ENCODE measurements at places on chromosomes 1 and 21. TPM values are rescaled to one million over a fixed set of nuclear protein-coding genes. Genes with fewer than 3 reads are reported as not detected.

GRCh38 chr1:167199656-167200055 lies 21.0 kb upstream of the POU2F1 start:
- no peaks in the 10 kb centered on the region for H3K4me1 ChIP-seq
- DNase-seq = no peak

DNA sequence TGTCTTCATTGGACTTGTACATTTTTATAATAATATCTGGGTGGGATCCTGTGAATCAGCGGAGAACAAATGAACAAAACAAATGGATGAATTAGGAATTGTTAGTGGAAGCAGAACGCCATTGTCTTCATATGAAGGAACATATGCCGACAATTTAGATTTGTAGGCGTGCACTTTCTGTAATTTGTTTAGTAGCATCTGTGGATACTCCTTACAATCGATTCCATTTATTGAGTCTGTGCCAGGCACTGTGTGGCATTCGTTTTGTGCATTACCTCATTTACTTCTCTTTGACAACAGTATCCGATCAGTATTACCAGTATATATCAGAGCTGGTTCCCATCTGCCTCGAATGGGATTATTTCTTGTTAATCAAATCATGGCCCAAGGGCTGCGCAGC lies 61.9 kb downstream of the PRDM2 start:
- no peak for DNase-seq
- peaks cover 22% of the 10 kb centered on the region for H3K4me1 ChIP-seq
- no peaks in the 10 kb centered on the region for H3K36me3 ChIP-seq
- H3K27me3 ChIP-seq = no peaks in the 10 kb centered on the region

DNA sequence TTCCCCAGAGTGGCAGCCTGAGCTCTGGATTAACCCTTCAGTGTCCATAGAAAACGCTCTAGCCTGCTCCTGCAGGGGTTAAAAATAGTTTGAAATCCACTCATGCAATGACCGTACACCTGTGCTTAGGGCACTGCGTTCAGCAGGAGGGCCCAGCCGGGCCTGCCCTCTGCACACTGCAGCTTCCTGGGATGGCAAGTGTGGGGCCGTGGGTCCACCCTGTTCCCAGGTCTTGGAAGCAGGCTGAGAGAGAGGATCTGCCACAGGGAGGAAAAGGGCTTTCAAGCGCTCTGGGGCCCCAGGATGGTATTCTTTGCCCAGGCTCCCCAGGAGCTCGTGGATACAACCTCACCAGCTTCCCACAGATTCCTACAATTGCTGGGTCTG lies 1.5 kb upstream of the S100B start:
- no peak overlapping the region for H3K27ac ChIP-seq
- no peak for DNase-seq
- no peaks in the 10 kb centered on the region for H3K36me3 ChIP-seq
- no peaks in the 10 kb centered on the region for H3K27me3 ChIP-seq
- no peak overlapping the region for H3K4me3 ChIP-seq

GRCh38 chr1:223386013-223386412 lies 7.2 kb upstream of the CCDC185 start:
- no peak for DNase-seq
- H3K4me1 ChIP-seq = no peaks in the 10 kb centered on the region
- no peaks in the 10 kb centered on the region for H3K27me3 ChIP-seq
- H3K27ac ChIP-seq = no peak overlapping the region

GRCh38 chr1:3816331-3817137 lies 20.2 kb upstream of the LRRC47 start:
- no peak overlapping the region for H3K4me3 ChIP-seq
- H3K27ac ChIP-seq = no peak overlapping the region
- H3K4me1 ChIP-seq = no peaks in the 10 kb centered on the region
- no peaks in the 10 kb centered on the region for H3K27me3 ChIP-seq
- DNase-seq = no peak
- no peaks in the 10 kb centered on the region for H3K36me3 ChIP-seq

DNA sequence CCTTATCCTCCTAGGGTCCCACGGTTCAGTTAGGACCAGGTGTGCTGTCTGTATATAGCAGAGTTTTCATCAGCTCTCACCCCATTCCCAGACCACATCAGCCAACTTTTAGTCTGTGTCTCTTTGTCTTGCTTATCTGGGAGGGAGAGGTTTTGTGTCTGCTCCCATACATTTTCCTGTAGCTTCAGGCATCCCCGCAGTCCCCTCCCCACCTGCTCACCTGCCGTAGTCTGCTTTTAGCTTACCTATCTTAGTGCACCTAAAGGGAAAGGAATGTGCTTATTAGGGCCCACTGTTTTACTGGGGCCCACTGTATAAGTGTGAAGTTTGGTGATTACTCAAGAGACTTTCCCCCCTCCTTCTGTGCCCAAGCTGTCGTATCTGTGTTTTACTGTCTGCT lies 225.1 kb downstream of the PLA2G4A start:
- no peak for DNase-seq
- H3K27ac ChIP-seq = no peak overlapping the region
- no peaks in the 10 kb centered on the region for H3K36me3 ChIP-seq
- H3K4me3 ChIP-seq = no peak overlapping the region
- H3K27me3 ChIP-seq = no peaks in the 10 kb centered on the region

DNA sequence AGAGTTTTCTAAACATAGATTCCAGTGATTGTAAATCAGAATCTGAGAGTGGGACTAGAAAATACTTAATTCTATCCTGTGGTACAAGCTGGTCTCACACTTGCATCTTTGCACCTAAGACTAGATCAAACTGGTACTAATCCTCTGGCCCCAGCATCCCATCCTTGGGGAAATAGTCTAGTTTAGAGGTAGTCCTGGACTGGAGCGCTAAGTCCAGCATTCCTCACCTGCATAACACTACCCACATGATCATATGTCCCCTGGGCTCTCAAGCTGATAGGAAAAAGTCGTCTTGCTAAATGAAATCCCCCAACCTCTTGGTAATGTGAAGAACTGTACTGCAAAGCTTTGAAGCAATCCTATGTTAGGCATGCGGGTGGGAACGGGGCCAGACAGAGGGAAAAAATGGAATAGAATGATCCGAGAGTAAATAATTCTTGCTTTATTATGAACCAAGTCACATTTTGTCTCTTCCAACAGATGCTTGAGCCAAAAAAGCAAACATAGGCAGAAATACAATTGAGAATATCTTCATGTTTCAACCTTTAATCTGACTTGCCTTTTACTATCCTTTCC lies 4.8 kb downstream of the COX20 start:
- H3K36me3 ChIP-seq = peaks cover 2% of the 10 kb centered on the region
- DNase-seq = peak; percentile 50
- peak overlapping the region; percentile 59 for H3K27ac ChIP-seq
- no peak overlapping the region for H3K4me3 ChIP-seq
- no peaks in the 10 kb centered on the region for H3K27me3 ChIP-seq

GRCh38 chr1:151585622-151586021 lies 26.2 kb upstream of the SNX27 start:
- no peak overlapping the region for H3K4me3 ChIP-seq
- H3K4me1 ChIP-seq = no peaks in the 10 kb centered on the region
- no peak for DNase-seq
- no peaks in the 10 kb centered on the region for H3K36me3 ChIP-seq
- no peak overlapping the region for H3K27ac ChIP-seq
- no peaks in the 10 kb centered on the region for H3K27me3 ChIP-seq

GRCh38 chr1:45820173-45820572 lies 16.8 kb downstream of the MAST2 start:
- H3K36me3 ChIP-seq = no peaks in the 10 kb centered on the region
- H3K4me1 ChIP-seq = no peaks in the 10 kb centered on the region
- DNase-seq = no peak
- H3K27me3 ChIP-seq = no peaks in the 10 kb centered on the region

DNA sequence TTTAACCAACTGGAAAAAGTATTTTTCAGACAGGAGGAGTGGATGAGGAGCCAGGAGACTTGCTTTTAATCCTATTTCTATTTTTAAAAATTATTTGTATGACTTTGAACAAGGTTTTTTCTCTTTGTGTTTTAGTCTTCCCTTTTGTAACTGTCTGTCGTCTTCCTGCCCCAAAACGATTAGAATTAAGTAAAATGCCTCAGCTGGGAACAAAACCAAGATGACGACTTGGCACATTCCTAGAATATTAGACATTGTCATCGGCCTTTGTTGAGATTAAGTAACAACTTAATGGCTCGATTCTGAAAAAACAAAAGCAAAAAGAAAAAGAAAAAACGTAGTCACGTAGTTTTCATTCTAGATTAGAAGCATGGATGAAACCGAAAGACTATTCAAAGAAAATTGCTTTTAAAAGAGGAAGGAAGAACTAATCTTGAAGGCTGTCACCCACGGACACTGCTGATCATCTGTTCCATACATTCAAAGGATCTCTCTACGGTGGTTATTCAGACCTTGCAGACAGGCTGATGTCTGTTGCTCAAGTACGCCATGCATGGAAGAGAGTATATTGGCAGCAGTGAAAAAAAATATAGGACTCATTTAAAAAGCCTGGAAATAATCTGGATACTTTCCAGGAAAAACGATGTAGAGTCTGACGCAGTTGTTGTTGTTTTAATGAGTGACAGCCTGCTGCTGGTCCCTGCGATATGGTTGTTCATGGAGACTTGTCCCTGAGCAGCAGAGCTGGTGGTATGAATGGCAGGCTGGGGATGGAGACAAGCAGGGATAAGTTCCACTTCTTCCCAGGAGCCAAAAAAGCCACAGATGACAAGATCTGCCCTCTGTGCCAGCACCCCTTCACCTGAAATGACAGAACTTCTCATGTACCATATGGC lies 16.8 kb downstream of the GNG4 start:
- H3K4me3 ChIP-seq = no peak overlapping the region
- DNase-seq = no peak
- no peaks in the 10 kb centered on the region for H3K27me3 ChIP-seq
- peaks cover 9% of the 10 kb centered on the region for H3K4me1 ChIP-seq

GRCh38 chr1:228385232-228385631 lies 21.4 kb downstream of the TRIM11 start:
- no peak for DNase-seq
- H3K4me1 ChIP-seq = no peaks in the 10 kb centered on the region
- no peaks in the 10 kb centered on the region for H3K27me3 ChIP-seq
- H3K36me3 ChIP-seq = no peaks in the 10 kb centered on the region

DNA sequence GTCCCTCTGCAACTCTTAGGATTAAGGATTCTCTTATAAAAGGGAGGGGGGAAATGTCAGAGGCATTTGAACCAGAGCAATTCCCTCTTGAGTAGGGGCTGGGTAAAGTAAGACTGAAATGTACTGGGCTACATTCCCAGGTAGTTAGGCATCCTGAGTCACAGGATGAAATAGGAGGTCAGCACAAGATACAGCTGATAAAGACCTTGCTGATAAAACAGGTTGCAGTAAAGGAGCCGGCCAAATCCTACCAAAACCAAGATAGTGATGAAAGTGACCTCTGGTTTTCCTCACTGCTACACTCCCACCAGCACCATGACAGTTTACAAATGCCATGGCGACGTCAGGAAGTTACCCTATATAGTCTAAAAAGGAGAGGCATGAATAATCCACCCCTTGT lies 14.3 kb upstream of the COX20 start:
- no peaks in the 10 kb centered on the region for H3K36me3 ChIP-seq
- H3K27me3 ChIP-seq = no peaks in the 10 kb centered on the region
- no peaks in the 10 kb centered on the region for H3K4me1 ChIP-seq
- H3K27ac ChIP-seq = no peak overlapping the region
- no peak for DNase-seq

DNA sequence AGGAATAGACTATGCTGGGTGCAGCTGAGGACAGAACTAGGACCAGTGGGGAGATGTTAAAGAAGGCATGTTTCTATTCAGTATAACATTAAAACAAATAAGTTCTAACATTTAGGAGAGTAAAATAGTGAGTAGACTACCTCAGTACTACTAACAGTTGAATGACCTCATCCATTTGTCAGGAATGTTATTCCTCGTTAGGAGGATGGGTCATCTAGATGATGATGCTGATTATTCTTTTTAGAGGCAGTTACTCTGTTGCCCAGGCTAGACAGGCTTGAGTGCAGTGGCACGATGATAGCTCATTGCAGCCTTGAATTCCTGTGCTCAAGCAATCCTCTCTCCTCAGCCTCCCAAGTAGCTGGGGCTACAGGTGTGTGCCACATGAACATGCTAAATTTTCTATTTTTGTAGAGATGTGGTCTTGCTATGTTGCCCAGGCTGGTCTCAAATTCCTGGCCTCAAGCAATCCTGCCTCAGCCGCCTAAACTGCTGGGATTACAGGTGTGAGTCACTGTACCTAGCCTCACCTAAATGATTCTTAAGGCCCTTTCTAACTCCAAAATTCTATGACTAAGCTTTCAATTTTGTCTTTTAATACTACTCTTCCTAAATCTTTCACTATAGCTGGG lies 9.3 kb downstream of the EEIG2 start:
- H3K27me3 ChIP-seq = no peaks in the 10 kb centered on the region
- no peak overlapping the region for H3K4me3 ChIP-seq
- DNase-seq = no peak
- H3K27ac ChIP-seq = no peak overlapping the region

GRCh38 chr1:59202455-59202854 lies 94.4 kb upstream of the FGGY start:
- no peaks in the 10 kb centered on the region for H3K27me3 ChIP-seq
- no peaks in the 10 kb centered on the region for H3K36me3 ChIP-seq
- H3K27ac ChIP-seq = no peak overlapping the region
- no peak for DNase-seq
- no peaks in the 10 kb centered on the region for H3K4me1 ChIP-seq
- no peak overlapping the region for H3K4me3 ChIP-seq

- no peak overlapping the region for H3K27ac ChIP-seq
- H3K27me3 ChIP-seq = no peaks in the 10 kb centered on the region
- H3K4me1 ChIP-seq = no peaks in the 10 kb centered on the region
- H3K4me3 ChIP-seq = no peak overlapping the region
- no peaks in the 10 kb centered on the region for H3K36me3 ChIP-seq
These were observed 129.0 kb upstream of the CAMK1G start for GRCh38 chr1:209454340-209454994.

- no peak for DNase-seq
- no peaks in the 10 kb centered on the region for H3K27me3 ChIP-seq
- H3K36me3 ChIP-seq = no peaks in the 10 kb centered on the region
- H3K4me1 ChIP-seq = no peaks in the 10 kb centered on the region
- H3K27ac ChIP-seq = no peak overlapping the region
- no peak overlapping the region for H3K4me3 ChIP-seq
These were observed 1754.2 kb downstream of the BRINP3 start for GRCh38 chr1:188723332-188724020.

GRCh38 chr1:39727221-39727931 lies 11.3 kb upstream of the PPIE start:
- H3K36me3 ChIP-seq = no peaks in the 10 kb centered on the region
- DNase-seq = no peak
- peaks cover 5% of the 10 kb centered on the region for H3K27me3 ChIP-seq
- no peaks in the 10 kb centered on the region for H3K4me1 ChIP-seq

GRCh38 chr1:203621559-203622262 lies 4.9 kb upstream of the ATP2B4 start:
- H3K4me1 ChIP-seq = no peaks in the 10 kb centered on the region
- no peaks in the 10 kb centered on the region for H3K27me3 ChIP-seq
- H3K36me3 ChIP-seq = no peaks in the 10 kb centered on the region
- H3K27ac ChIP-seq = no peak overlapping the region
- DNase-seq = no peak
- no peak overlapping the region for H3K4me3 ChIP-seq

Gene SIM2
- 16.3 TPM for total RNA-seq

Gene LINGO4
- total RNA-seq = 2.3 TPM

Gene CRP
- 0.55 TPM for total RNA-seq

Gene PDC
- total RNA-seq = not detected

Gene DENND4B
- total RNA-seq = 18.1 TPM

Gene RXRG
- 1.4 TPM for total RNA-seq

Gene NES
- total RNA-seq = 33.4 TPM

Gene AVPR1B
- not detected for total RNA-seq

Gene AADACL4
- not detected for total RNA-seq

Data from prostate gland (tissue), 2 donors.